ENCODE measurements at places on chromosomes 6 and 20.

DNA sequence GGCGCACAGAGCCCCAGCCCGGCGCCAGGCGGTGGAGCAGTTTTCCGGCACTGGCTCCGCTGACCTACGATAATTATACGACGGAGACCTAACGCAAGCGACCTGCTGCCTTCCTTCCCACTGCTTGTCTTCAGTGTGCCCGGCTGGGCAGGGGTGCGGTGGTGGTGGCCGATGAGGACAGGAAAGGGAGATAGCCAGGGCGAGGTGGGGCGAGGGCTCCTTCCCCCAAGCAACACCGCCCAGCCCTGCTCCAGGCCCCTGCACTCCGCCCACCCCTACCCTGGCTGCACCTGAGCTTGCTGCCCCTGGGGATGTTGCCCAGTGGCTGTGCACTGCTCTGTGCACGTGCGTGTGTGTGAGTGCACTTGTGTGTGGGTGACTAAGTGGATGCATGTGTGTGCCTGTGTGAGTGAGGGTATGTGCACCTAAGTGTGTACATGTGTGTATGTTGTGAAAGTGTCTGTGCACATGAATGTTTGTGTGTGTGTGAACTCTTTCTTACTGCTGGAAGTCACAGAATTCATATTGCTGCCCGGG is 42.6 kb upstream of the IRF4 start:
- DNase-seq, result no peak

DNA sequence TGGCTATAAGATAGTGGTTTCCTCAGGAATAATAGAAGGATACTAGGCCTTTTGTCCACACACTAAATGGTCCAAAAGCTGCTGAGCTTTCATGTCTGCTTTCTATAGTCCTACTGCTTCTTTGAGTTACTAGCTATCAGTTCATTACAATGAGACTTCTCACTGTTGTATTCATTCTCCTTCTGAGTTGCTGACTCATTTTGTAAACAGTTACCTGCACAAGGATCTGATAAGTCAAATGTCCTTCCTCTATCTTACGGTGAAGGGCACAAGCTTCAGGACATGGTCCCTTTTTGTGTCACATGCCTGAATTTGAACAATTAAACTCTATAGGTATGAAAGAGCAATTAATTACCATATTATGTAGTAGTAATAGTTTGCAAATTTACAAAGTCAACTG is 90.5 kb downstream of the MAN1A1 start:
- DNase-seq, result no peak

- no peak for DNase-seq
Observed at GRCh38 chr6:141700819-141701218, 431.9 kb upstream of the GJE1 start.

- DNase-seq, result no peak
Observed at GRCh38 chr6:164337024-164337924, 922.8 kb downstream of the QKI start.

DNA sequence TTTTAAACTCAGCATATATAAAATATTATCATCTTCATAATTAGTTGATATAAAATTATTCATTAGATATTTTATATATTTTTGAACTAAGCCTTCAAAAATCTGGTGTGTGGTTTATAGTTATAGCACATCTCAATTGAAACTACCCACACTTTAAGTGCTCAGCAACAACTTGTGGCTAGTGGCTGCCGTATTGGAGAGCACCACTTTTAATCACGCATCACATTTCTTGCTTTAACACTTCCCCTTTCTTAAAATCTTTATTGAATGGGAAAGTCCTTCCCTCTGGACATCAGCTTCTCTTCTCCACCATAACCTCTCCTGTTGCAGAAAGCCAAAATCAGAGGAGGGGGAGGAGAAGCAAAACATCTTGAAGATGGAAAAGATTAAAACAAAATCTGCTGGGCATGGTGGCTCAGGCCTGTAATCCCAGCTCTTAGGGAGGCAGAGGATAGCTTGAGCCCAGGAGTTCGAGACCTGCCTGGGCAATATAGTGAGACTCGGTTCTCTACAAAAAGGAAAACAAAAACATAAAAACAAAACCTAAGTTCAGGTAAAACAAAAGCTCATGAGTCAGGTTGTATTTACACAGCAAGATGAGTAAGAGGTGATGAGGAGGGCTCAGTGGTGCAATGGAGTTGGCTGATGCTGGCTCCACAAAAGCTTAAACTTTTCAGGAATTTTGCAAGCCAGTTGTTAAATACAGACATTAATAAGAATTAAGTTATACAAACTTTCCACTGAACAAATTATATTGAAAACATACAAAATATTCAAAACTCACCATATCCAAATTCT is 237.0 kb upstream of the SUPT3H start:
- no peak for DNase-seq

- no peak for DNase-seq
Observed at GRCh38 chr6:122033564-122034181, 365.8 kb upstream of the HSF2 start.

DNA sequence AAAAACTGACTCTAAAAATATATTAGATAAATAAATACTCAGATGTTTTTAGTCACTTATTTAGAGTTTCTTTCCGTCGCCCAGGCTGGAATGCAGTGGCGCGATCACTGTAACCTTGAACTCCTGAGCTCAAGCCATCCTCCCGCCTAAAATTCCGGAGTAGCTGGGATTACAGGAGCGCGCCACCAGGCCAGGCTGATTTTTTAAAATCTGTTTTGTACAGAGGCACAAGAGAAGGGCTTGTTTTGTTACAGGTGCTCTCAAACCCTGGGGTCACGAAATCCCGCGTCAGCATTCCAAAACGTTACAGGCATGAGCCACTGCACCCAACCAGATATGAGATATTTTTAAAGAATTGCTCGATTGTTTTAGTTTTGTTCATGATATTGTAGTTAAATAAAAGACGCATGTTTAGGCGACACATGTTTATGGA is 40.7 kb upstream of the BTN3A2 start:
- no peak for DNase-seq

GRCh38 chr20:25047766-25048165 is 10.2 kb downstream of the ACSS1 start:
- no peak for DNase-seq

DNA sequence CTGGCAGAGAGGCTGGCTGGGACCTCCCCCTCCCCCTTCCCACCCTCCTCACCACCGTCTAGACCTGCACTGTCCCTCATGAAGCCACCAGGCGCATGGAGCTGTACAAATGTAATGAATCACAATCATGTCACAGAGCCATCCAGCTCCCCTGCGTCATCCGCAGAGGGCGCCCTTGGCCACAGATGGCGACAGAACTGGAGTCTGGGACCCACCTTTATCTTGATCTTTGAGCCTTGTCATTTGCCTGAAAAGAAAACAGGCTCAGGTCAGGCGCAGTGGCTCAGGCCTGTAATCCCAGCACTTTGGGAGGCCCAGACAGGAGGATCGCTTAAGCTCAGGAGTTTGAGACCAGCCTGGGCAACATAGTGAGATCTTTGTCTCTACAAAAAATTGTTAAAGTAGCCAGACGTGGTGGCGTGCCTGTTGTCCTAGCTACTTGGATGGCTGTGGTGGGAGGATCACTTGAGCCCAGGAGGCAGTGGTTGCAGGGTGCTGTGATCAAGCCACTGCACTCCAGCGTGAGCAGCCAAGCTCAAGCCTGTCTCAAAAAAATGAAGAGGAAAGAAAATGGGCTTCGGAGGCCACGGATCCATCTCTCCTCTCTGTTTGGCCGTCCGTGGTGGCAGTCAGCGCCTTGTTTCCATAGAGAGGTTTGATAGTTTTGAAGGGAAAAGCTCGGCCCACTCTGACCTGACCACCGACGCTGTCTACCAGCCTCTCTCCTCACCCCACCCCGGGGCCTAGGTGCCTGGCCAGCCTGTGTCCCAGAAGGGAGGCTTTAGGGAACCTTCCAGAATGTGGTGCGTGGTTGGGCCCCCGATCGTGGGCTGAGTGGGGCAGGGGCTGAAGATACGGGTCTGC is 6.2 kb downstream of the COL9A3 start:
- DNase-seq, result no peak

DNA sequence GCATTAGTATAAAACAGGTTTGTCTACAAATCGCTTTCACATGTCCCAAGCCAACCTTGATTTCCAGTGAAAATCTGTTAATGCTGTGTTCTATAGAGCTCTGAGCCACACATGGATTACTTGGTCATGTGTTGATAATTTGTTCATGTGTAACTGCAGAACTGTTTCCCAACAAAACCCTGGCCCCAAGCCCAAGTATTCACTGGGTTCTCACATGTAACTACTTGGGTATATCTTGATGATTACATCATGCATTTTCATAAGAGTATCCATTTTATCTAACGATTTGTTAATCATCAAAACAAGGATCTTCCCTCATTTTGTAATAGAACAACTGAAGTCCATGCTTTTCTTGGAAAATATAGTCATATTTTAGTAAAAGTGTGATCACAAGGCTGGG is 657.6 kb downstream of the PRKN start:
- no peak for DNase-seq

DNA sequence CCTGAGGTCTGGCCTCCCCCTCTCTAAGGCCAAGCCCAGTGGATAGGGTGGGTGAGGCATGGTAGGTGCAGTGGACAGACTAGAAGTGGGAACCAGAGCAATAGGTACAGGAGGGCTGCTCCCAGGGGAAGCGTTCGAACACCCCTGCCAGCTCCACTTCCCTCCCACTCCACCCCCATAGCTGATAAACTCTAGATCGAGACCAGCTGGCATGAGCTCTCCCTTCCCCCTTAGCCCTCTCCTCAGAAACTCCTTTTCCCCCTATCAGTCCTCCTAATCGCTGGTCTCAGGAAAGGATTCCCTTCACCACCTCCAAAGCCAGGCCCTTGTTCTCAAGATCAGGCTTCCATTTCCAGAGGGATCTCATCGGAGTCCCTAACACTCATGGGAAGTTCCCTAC is 6.0 kb upstream of the FAM83C start:
- no peak for DNase-seq

GRCh38 chr20:22807045-22807444 is 222.7 kb upstream of the FOXA2 start:
- no peak for DNase-seq

DNA sequence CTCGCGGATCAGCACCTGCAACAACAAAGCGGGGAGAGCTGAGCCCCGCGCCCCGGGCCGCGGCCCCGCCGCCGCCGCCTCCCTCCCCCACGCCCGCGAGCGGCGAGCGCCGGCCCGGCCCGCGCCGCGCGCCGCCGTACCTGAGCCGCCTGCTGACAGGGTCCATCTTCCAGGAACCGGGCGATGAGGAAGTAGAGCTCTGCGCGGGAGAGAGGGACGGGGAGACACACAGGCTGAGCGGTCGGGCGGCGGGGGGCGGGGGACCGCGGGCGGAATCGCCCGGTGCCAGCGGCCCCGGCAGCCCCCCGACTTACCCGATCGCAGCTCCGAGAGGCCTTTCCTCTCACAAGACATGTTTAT is 359 bp downstream of the PHIP start:
- no peak for DNase-seq

GRCh38 chr6:76856065-76856464 is 607.2 kb downstream of the HTR1B start:
- no peak for DNase-seq

DNA sequence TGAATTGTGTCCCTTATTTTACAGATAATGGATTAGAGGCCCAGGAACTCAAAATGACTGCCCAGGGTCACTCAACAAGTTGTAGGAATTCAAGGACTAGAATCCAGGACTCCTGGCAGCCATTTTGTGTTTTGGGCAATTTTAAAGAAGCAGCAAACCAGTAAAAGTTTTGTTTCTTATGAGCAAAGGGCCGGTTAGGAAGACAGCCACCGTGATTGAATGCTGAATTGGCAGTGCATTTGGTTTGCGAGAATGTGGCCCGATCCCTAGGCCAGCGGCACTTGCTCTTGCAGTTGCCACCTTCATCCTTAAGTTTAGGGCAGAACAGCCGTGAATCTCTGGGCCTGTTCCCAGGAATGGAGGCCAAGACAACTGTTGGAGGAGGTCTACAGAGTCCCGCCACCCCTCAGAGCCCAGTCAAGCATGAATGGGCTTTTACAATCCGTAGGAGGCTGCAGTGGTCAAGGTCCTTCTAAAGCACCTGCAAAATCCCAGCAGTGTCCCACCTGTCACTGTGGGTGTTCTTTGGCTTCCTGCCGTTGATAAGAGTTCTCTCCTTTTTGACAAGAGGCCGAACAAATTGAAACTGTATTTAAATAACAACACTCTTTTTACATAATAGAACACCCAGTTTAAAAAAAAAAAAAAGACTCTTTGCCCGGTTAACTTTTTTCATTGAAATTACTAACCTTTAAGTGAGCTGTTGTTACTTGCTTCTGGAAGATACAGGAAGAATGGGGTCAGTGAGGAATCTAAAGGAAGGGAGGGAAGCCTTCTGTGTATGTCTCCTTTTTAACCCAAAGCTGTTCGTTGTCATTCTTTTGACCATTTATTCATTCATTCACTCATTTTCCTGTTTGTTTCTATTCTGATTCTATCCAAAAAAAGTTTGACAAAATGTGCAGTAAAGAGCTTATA is 68.7 kb downstream of the PHACTR2 start:
- DNase-seq, result no peak

DNA sequence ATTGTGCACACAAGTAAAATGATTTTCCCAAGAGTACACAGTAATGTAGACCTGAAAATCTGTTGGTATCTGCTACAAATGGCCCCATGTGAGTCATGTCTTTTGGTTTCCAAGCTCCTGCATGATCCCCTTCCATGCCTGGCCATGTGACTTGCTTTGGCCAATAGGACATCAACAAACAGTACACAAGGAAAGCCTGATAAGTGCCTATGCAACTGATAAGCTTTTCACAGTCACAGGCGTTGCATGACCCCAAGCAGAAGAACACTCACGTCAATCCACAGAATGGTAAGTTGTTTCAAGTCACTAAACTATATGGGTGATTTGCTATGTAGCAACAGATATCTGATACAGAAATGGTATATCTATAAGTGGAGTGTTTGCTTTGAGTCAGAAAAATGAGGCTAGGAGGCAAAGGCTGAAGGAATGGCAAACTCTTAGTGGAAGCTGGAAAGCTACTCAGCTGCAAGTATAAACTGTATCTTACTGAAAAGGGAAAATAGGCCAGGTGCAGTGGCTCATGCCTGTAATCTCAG is 160.1 kb upstream of the BEND3 start:
- DNase-seq, result no peak

DNA sequence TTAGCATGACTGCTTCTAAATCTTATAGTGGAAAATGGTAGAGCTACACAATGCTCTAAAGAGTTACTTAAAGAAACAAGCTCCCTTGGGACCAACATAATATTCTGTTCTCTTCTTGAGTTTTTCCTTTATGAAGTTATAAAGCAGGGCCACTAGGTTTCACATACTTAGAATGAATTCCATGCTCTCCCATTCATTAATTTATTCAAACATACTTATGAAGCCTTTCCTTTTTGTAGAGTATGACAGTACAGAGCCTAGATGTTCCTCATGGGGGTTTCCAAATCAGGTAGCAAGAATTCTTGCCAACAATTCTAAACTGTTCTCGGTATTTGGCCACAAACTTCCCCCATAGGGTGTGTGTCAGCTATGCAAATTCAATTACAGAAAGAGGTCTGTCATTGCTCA is 20.6 kb upstream of the FABP7 start:
- DNase-seq, result no peak

- no peak for DNase-seq
Observed at GRCh38 chr20:38757145-38757775, 9.0 kb downstream of the ACTR5 start.

- DNase-seq, result no peak
Observed at GRCh38 chr6:86526238-86526637, 411.1 kb upstream of the HTR1E start.
